ENCODE measurements at places on chromosomes 12 and 14.

GRCh38 chr12:71448150-71448581 lies 8.6 kb downstream of the LGR5 start:
- no peak for DNase-seq

- DNase-seq, result no peak
These were observed 18.4 kb downstream of the KLHDC2 start for GRCh38 chr14:49786315-49786714.

DNA sequence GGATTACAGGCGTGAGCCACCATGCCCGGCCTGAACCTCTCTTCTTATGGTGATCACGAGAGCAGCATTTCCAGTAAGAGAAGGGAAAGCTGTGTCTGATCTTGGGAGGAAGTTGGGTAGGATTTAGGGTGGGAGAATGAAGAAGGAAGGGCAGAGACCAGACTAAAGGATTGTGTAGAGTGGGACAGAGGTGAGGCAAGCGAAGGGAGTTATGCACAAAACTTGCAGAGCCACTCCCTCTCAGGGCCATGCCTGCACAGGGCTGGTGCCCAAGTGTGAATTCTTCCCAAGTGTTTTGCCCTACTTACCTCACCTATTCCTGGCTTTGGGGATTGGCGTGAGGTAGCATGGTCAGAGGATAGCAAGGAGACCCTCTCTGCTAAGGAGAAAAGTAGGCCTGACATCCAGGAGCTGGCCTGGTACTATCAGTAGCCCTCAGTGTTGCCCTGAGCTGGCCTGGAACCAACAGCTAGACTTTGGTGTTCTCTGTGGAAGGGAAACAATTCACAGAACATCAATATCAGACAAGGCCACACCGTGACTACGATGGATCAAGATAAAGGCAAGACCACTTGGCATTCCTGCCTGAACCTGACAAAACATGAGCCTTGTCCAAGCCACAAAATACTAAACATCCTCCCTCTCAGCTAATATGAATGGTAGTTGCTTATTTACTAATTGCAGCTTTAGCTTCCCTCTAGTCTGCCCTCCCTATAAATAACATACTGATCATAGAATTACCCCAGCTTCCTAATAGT lies 201.0 kb upstream of the AMIGO2 start:
- DNase-seq, result no peak

- no peak for DNase-seq
These were observed 295.9 kb upstream of the ATP2B1 start for GRCh38 chr12:90004319-90005074.

DNA sequence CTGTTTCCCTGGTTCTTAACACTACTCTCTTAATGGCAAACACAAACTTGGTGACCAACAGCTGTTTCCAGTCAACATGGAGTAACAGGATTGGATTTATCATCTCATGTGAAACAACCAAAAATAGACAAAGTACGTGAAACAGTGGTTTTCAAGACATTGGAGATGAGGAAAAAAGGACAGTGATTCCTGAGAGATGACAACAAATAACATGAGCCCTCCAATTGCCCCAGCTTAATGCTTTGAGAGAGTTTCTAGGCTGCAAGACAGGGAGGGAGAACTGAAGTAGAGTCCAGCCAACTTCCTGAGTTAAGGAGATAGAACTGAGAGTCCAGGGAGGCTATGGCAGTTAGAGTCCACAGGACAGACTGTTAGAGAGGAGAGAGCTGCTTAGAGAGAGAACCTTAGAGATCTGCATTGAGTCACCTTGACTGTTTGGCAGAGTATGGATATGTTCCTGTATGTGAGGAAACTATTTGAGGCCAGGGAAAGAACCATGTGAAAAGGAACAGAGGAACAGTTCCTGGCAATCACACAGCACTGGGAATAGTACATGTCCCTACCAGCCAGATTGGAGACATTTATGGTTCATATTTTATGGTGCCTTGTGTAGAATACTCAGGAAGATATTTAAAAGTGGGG lies 106.4 kb downstream of the PCNX1 start:
- DNase-seq, result no peak

- DNase-seq, result no peak
These were observed 284.3 kb downstream of the FUT8 start for GRCh38 chr14:65696801-65697200.

- DNase-seq, result no peak
These were observed 35.6 kb downstream of the SCN8A start for GRCh38 chr12:51626629-51627028.

GRCh38 chr14:52703225-52703624 lies 3.8 kb upstream of the PSMC6 start:
- no peak for DNase-seq

DNA sequence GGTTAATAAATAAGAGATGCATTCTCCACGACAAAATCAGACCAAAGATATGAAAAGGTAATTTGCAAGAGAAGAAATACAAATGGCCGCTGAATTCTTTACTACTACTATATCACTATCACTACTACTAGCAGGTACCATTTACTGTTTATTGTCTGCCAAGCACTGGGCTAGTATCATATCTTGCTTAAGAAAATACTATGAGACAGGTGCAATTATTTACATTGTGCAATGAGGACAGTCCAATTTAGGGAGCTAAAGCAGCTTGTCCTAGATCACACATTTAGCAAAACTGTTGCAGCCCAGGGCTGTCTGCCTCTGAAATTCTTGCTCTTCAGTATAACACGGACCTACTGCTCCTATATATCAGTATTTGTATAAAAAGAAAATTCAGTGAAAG lies 52.8 kb downstream of the CRADD start:
- DNase-seq, result no peak

GRCh38 chr14:76904100-76904739 lies 78.0 kb downstream of the LRRC74A start:
- DNase-seq, result no peak

- DNase-seq, result no peak
These were observed 203.2 kb downstream of the ZFP36L1 start for GRCh38 chr14:68589447-68590200.

DNA sequence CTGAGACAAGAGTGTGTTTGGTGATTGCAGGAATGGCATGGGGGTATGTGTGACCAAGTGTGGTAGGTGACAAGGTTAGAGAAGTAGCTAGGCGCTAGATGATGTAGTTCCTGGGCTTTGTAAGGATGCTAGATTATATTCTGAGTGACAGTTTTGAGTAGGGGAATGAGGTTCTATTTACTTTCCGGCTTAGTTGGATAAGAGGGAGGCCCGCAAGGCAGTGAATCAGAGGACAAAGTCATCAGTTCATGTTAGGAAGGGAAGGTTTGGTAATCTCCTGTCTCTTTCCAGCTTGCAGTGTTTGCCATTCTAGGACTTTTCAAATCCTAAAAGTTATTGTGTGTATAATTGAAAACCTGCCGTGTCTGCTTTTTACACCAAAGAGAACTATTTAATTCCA lies 45.0 kb downstream of the CFAP54 start:
- DNase-seq, result no peak

DNA sequence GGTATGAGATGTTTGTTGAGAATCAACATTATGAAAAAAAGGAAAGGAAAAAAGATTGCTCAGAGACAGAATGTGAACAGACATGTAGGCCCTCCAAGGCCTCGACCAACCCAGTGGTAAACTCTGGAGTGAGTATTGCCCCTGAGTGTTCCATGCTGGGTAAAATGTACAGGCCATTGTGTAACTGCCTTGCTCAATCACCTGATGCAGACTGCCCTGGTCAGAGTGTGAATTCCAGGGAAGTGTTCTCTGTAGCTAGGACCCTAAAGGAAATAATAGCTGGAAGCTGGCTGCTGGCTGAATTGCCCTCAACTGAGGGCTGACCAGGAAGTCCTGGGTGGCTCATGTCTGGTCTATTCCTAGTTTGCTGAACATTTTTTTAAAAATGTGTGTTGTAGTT lies 1081.4 kb upstream of the LRFN5 start:
- no peak for DNase-seq

DNA sequence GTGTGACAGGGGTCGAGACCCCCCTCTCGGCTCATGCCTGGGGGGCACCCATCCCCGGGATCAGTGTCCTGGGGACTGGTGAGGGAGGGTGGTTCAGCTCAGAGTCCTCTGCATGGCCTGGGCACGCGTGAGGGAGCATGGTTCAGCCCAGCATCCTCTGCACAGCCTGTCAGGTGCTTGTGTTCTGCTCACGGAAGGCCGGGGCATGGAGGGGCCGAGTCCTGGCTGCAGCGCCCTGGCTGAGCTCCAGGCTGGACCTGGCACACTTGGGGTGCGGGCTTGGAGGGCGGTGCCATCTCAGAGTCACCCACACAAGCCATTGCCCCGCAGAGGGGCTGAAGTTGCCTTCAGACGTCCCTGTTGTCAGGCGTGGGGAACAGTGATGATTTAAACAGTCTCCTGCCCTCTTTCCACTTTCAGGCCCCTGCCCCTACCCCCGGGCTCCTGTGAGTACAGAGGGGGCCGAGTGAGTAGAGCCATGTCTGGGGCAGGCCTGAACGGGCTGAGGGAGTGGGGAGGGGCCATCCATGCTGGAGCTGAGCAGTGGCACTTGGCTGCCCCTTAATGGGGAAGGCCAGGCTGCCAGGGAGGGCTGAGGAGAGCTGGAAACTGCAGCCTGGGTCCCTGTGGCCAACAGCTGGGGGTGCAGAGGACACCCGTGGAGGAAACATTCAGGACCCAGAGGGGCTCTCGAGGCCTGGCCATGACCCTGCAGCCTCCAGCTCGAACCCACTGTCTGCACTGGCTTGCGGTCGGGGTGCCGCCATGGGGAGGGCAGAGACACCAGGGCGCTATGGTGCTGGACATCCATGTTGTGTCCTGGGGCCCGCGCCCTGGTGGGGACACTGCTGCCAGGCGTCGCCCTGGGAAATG lies 22.5 kb downstream of the FBRSL1 start:
- no peak for DNase-seq

- DNase-seq, result no peak
These were observed 99.8 kb downstream of the GPR65 start for GRCh38 chr14:88104710-88105109.

DNA sequence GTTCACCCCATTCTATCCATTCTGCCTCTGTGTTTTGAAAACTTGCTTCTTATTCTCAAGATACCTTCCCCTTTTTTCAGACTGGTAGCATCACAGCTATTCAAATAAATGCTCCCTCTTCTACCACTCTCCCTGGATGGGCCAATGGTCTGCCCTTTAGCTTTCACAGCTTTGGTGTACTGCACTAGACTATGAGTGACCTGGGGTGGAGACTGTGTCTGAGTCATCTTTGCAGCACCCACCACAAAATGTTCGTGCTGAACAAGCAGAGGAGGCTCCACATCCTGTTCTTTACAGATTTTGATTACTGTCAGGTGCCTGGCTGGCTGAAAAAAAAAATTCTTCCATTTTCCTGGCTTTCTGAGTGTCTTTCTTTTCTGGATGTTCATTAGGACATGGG lies 1104.1 kb upstream of the TMEM132C start:
- DNase-seq, result no peak

DNA sequence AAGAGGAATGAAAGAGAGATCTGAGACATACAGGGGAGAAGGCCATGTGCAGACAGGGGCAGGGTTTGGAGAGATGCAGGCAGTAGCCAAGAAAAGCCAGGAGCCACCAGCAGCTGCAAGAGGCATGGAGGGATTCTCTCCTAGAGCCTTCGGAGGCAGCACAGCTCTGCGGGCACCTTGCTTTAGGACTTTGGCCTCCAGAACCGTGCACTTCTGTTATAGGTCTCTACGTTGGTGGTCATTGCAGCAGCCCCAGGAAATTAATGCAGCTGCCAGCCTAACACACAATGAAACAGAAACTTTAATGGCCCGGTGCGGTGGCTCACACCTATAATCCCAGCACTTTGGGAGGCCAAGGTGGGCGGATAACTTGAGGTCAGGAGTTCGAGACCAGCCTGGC lies 14.7 kb upstream of the VRK1 start:
- DNase-seq, result no peak

DNA sequence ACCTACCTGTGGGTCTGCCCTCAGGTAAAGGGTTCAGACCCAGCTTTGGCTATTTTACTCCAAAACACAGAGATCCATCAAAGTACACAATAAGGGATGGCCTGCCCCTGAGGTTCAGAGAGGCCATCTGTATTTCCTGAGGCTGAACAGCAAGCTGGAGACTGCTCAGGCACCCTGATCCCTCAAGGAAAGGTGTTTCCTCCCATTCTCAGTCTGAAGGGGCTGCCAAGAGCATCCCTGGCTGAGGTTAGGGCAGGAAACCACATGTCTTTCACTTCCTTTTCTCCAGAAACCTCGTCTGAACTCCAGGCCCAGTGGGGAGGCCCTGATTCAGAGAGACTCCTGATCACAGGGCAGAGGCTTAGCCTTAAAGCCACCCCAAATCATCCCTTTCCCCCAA lies 1.5 kb downstream of the RILPL1 start:
- DNase-seq, result peak; percentile 72

DNA sequence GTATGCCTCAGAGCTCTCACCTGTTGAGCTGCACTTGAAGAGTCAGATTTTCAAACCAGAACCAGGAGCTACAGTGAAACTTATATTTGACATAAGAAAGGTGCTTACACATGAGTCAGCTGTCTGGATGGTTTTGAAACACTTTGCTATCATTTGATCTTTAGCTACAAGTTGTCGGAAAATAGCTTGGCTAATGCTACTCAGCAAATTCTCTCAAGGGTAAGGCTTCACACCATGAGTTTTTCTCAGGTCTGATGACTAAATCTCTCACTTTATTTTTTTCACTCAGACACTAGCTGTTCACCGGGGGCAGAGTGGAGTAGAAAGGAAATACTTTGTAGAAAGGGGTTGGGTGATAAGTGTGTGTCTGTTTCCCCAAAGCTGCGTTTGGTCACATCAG lies 171.8 kb downstream of the FLRT2 start:
- no peak for DNase-seq

- DNase-seq, result no peak
These were observed 1324.7 kb downstream of the AACS start for GRCh38 chr12:126389961-126390360.

GRCh38 chr14:102757646-102758045 lies 19.6 kb upstream of the TRAF3 start:
- DNase-seq, result no peak

DNA sequence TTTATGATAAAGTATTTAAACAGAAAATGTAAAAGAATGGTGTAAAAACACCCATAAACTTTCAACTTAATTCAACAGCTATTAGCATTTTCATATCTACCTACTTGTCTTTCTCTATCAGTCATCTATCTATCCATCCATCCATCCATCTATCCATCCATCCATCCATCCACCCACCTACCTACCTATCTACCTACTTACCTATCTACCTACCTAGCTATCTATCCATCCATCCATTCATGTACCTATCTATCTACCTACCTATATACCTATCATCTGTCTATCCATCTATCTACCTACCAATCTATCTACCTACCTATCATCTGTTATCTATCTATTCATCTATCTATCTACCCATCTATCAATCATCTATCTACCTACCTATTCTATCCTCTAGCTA lies 8.5 kb downstream of the NOS1 start:
- no peak for DNase-seq

DNA sequence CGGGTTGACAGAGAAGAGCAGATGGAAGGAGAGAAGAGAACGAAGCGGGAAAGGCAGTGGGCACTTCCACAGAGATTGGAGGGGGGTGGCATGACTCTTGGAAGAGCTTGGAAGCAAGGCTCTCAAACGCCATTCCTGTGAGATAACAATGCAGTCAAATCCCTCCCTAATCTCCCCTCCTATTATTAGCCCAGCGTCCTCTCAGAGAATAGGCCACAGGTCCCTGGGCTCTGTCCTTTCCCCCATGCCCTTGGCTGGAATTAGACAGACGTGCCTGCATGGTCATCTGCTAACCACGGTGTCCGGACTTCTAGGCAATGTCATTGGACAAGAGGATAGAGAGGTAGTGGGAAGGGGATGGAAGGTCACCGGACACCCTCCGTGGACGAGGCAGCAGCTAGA lies 8.0 kb upstream of the MYH7 start:
- no peak for DNase-seq
